Ovary (tissue), 10 donors: ENCODE measurements at places on chromosomes 3 and 15. TPM values are rescaled to one million over a fixed set of nuclear protein-coding genes. Genes with fewer than 3 reads are reported as not detected.

Gene USP13
- 13.1 TPM for total RNA-seq

Gene POU1F1
- total RNA-seq, result not detected

Gene TMEM212
- total RNA-seq, result not detected

Gene GOLGA6L2
- total RNA-seq, result not detected

Gene RBPMS2
- 1.1 TPM for total RNA-seq

Gene EXOG
- 9.4 TPM for total RNA-seq

Gene NOX5
- 1.5 TPM for total RNA-seq

Gene ARHGAP11A
- 3.1 TPM for total RNA-seq

Gene GOLGA6B
- 0.36 TPM for total RNA-seq

Gene TMC3
- 0.23 TPM for total RNA-seq

Gene SHQ1
- 9.7 TPM for total RNA-seq

GRCh38 chr3:10342781-10343180 lies 21.9 kb upstream of the SEC13 start:
- DNase-seq, result no peak

DNA sequence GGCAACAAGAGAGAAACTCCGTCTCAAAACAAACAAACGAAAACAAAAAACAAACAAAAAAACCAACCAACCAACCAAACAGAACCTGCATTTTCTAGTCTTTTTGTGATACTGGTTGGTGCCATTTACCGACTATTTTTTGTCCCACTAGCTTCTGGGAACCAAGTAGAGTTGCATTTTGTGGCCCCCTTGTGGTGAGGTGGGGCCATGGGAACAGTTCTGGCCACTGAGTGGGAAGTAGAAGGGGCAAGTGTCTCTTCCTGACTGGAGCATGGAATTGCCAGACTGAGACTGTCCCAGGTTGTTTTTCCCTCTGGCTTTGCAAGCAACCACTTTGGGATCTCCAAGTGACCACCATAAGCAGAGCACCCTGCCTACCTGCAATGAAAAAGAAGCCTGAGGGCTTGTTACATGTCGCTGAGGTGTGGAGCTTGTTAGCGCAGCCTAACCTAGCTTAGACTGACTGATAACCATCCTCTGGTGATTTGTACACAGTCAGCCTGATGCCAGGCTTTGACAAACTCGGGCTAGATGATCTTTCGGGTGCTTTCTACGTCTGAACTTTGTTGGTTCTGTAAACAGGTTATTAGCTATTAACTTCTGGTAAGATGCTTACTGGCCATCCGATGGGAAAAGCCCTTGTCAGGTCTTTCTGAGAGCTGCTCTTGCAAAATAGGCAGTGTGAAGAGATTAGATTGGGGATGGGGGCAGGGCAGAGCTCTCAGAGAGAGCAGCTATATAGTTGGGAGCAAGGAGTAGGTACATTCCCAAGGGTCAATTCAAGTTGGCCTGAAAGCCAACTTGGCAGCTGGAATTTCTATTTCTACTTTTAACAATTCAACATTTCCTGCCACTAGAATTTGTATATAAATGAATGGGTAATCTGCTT lies 172.2 kb downstream of the SSR3 start:
- no peak for DNase-seq

- DNase-seq, result no peak
Measured at GRCh38 chr3:38274864-38275649, 7.0 kb upstream of the SLC22A14 start.

DNA sequence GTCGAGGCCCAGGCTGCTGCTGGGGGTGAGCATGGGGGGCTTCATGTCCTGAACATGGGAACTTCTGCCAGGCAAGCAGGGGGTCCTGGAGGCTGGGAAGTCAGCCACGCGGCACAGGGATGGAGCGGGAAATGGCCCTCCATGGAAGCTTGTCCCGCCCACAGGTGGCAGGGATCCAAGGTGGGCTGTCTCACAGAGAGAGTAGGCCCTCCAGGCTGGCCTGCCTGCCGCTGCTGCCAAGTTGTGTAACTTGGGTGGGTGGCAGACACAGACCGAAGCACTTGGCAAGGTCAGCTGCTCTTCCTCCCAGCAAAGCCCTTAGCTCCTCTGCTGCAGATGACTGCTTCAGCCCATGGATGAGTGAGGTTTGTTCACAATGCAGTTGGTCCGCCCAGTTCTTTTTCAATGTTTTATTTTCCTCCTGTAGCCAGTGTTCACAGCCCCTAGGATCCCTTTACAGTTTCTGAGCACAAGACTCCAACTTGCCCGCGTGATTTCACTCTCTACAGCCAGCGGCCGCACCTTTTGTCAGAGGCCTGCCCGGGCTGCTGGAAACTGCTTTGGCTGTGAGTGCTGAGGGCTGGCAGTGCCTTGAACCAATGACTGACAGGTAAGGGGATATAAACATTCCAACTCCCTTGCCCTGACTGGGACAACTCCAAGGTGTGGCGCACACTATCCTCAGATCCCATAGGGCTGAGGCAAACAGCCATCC lies 26.7 kb downstream of the HCN4 start:
- DNase-seq, result no peak

DNA sequence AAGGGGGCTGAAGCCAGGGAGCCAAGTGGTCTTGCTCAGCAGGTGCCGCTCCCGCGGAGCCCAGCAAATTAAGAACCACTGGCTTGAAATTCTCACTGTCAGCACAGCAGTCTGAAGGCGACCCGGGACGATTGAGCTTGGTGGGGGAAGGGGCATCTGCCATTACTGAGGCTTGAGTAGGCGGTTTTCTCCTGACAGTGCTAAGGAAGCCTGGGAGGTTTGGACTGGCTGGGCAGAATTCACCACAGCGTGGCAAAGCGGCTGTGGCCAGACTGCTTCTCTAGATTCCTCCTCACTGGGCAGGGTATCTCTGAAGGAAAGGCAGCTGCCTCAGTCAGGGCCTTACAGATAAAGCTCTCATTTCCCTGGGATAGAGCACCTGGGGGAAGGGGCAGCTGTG lies 57.0 kb upstream of the GPR149 start:
- DNase-seq, result no peak

DNA sequence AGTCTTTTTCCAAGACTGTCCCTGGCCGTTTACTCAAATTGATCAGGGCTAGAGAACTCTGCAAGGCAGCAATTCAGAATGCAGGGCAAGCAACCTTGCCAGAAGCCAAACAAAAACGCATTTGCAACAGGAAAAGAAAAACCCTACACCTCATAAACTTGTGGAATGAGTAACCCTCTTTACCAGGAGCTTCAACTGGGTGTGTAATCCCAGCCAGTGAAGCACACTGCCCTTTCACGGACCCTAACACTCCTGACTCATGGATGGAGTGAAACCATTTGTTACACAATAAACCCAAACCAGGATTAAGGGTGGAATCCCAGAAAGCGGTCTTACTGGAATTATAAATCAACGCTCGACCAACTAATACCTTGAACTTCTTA lies 14.8 kb upstream of the LDHAL6B start:
- DNase-seq, result no peak

DNA sequence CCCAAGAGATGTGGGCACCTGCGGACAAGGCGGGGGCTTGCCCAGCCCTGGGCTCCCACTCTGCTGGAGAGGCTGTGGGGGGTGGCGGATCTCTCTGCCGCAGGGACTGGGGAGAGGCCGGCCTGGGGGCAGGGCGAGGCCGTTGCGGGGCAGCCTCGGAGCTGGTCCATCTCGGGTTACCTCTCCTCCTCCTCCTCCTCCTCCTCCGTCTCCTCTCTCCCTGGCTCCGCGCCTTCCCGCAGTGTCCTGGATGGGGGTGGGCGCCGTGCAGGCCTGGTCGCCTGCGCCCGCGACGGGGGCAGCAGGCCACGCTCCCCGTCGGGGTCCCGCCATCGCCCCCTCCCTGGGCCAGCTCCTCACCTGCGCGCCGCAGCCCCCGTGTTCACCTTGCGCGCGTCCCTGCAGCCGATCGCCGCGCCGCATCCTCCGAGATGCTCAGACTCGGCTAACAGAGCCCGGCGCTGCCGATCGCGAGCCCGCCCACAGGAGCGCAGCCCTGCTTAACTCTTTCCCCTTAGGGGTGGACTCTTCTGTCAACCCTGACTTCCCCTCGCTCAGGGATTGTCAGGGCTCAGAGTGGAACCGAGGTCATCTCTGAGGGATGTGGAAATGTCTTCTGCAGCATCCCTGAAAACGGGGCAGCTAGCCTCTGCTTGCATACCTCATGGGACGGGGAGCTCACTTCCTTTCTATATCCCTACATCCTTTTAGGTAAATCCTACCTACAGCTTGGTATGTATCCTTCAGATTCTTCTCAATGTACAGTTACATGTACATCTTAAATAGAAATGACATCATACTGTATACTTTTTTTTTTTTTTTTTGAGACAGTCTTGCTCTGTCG lies at the start of gene PRRT3:
TSS of gene PRRT3 (minus strand) at position 447 of the 844 bp plus-strand sequence. CDS start 2,293 bp downstream, outside the sequence.
- DNase-seq, result no peak

DNA sequence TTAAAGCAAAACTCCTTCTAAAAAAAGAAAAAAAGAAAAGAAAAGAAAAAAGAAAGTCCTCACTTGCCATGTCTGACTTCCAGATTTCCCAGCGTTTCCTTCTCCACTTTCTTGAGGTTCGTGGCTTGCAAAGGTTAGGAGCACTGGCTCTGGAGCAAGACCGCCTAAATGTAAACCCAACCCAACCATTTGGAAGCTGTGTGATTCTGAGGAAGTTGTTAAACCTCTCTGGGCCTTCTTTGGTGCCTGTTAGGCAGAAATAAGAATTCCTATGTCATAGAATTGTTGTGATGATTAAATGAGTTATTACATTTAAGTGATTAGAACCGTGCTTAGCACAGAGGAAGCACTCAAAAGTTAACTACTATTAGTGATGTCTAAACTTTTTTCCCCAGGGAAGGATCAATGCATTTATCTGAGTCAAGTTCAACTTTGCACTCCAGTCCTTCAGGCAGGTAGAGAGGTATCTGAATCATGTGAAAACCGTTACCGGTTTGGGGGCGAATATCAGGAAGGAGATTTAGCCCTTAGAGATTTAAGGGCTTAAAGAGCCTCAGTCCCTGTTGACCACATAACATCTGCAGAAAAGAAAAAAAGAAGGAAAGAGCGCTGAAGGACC lies 78.3 kb upstream of the HES1 start:
- no peak for DNase-seq

DNA sequence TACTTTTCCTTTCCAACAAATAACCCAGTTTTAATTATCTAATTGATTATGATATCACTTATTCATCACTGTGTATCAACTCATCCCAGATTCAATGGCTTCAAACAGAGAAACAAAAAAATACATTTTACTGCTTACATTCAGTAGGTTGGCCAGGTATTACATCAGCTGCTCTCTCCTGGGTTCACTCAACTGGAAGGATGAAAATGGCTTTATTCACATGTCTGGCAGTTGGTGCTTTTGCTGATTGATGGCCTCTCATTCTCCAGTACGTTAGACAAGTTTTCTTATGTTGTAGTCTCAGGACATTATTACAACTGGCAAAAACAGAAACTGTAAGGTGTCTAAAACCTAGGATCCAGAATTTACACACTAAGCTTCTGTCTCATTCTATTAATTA lies 811.0 kb upstream of the ALCAM start:
- DNase-seq, result no peak

DNA sequence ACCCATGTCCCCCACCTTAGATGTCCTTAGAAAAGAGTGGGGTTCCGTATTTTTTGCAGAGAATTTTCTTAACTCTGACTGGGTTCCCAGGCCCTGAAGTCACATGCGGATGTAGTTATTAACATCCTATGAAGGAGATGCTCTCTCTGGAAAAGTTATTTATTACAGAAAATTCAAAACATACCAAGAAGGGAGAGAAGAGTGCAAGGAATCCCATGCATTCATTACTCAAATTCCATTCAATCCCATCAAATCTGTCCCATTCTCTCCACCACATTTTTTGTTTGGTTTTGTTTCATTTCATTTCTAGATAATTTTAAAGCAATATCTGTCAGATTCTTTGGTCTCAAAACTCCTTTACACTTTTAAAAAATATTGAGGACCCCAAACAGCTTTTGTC lies 34.3 kb upstream of the ANKRD34C start:
- DNase-seq, result no peak

DNA sequence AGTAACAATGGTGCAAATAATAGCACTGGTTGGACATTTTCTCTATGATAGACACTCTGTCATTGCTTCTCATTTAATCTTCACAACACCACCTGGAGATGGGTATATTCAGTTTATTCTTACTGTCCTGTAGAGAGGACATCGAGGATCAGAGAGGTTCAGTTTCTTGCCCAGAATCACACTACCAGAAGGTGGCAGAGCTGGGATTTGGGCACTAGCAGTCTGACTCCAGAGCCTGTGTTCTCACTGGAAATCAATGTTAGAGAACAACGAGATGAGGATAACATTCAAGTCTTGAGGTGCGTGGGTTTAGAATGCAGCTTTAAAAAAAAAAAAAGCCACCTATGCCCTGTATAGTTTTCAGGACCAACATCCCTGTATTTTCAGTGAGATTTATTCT lies 127.8 kb downstream of the SYNPR start:
- DNase-seq, result no peak

- DNase-seq, result peak; percentile 13
Measured at GRCh38 chr15:84387086-84387485, 151.5 kb downstream of the GOLGA6L4 start.

DNA sequence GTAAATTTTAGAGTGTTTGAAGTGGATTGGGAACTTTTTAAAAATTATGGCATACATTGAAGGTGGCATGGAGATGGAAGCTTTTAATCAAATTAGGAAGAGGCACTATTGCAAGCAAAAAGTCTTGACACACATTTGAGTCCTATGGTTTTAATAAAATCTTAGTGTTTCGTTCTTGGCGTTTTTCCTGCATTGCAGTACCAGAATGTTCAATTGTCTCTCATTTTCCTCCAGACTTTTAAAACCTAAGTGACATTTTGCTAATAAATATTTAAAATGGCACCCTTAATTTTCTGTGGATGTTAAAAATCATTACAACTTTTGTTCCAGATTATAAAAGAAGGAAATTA lies 2.2 kb downstream of the TGFBR2 start:
- DNase-seq, result no peak

GRCh38 chr15:61871926-61872522 lies 188.2 kb downstream of the VPS13C start:
- DNase-seq, result no peak

- no peak for DNase-seq
Measured at GRCh38 chr3:142117056-142117851, 32.1 kb downstream of the TFDP2 start.

GRCh38 chr3:151639418-151639740 lies 94.3 kb upstream of the AADACL2 start:
- DNase-seq, result no peak

GRCh38 chr3:14317057-14317553 lies 85.3 kb upstream of the SLC6A6 start:
- DNase-seq, result no peak

DNA sequence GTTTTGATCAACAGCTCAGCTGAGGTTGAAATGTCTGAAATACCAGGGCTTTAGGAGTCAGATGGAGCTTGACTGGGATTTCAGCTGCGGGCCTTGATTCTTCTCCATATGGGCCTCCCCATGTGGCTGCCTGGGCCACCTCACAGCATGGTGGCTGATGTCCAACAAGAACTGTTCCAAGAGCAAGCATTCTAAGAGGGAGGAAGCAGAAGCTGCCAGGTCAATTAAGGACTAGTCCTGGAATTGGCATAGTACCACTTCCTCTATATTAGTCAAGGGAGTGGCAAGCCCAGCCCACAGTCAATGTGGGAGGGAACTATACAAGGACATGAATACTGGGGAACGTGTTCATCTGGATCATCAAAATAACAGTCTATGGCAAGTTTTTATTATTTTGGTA lies 181.7 kb upstream of the ANKRD28 start:
- DNase-seq, result no peak

GRCh38 chr3:38960953-38961622 lies 90.7 kb downstream of the SCN11A start:
- peak; percentile 21 for DNase-seq
